GF-D8 (cell line): ENCODE measurements at places on chromosomes 7 and 10.

- DNase-seq: no peak
These were observed 45.0 kb downstream of the SEMA3A start for GRCh38 chr7:84149573-84149972.

DNA sequence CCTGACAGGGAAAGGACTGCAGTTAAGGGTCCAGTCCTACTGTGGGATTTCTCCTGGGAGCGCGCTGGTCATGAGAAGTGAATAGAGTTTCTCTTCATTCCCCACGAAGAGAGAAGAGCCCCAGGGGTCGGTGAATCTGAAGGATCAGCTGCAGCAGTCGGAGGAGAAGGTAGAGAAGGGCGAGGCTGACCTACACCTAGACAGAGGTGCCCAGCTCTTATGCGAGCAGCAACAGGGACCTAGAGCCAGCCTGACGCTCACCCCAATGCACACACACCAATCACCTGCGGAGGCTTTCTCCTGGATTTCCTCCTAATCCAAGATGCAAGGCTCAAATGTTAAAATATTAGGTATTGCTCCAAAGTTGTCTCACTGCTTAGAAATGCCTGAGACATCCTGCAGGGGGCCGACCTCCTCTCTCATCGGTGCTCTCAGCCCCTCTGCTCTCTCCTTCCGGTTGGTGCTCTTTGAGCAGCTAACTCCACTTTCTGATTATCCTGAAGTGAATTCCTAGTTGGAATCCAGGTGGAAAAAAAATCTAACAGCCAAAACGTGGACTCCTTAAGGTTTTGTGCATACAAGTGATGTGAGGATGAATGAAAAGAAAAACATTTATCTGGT, 176.4 kb downstream of the AHR start:
- DNase-seq: no peak

GRCh38 chr7:12968836-12969422, 281.5 kb downstream of the ARL4A start:
- no peak for DNase-seq

DNA sequence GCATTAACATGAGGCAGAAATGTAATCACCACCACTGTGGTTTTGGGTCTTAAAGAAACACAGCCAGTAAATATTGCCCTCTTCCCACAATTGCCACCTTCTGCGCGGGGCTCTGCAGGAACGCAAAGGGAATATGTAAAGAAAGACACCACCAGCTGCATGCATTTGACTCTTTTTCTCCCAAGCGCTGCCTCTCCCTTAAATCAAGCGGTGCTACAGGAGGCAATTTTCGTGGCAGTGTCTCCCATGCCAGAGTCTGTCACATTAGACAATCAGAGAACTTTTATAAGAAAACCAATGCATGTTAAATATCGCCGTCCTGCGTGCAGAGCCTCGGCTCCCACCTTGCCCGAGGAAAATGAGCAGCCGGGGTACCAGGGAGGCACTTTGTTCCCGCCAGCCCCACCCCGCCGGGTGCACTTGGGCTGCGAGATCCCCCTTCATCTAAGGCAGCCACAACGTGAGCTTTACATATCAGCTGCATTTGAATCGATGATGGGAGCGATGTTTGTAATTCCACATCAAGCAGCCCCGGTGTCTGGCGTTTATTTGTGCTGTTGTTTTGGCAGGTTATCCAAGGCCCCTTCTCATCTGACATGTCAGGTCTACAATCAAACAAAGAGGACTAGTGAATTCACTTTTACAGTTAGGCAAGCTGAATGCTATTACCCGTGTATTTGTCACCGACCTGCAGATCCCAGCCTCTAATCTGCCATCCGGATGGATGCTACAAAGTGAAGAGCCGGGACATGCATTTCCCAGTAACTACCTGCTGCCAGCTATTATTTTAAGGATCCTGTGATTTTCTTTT, 72.3 kb upstream of the MGMT start:
- no peak for DNase-seq

DNA sequence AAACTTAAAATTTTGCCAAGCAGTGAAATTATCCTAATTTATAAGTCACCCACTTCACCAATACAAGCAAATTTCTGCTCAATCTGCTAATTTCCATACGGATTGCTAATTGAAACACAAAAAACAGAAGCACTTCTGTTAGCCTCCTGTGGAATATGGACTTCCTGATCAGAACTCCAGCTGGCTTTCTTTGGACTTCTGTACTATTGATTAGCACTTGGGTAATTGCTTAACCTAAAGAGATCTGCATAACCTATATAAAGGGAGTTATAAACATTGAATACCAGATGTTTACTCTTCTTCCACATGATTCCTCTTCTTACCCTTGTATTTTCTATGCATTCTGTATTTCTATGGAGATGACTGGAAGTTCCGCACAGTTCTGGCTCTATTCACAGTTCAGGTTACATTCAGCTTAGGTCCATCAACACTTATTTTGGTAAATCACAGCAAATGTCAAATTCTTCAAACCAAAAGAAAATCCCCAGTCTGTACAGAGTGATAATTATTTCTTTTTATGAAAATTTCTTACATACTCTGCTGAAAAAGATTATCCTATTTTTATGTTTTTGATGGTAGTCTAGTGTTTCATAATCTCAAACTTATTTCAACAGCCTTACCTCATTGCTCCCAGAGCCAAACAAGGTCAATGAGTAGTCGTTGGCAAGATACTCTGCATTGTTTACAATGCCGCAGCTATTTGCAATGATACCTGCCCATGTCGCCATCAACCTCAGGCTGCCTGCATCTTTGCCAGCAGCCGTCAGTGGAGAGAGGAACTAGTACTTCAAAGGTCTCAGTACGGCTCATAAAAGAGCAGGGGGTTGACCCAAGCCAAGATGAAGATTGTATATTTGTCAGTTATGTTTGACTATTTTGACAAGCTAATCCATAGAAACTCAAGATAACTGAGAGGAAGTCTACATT, 225.6 kb downstream of the AHR start:
- no peak for DNase-seq

GRCh38 chr7:30240106-30240800, 44.1 kb upstream of the ZNRF2 start:
- no peak for DNase-seq

DNA sequence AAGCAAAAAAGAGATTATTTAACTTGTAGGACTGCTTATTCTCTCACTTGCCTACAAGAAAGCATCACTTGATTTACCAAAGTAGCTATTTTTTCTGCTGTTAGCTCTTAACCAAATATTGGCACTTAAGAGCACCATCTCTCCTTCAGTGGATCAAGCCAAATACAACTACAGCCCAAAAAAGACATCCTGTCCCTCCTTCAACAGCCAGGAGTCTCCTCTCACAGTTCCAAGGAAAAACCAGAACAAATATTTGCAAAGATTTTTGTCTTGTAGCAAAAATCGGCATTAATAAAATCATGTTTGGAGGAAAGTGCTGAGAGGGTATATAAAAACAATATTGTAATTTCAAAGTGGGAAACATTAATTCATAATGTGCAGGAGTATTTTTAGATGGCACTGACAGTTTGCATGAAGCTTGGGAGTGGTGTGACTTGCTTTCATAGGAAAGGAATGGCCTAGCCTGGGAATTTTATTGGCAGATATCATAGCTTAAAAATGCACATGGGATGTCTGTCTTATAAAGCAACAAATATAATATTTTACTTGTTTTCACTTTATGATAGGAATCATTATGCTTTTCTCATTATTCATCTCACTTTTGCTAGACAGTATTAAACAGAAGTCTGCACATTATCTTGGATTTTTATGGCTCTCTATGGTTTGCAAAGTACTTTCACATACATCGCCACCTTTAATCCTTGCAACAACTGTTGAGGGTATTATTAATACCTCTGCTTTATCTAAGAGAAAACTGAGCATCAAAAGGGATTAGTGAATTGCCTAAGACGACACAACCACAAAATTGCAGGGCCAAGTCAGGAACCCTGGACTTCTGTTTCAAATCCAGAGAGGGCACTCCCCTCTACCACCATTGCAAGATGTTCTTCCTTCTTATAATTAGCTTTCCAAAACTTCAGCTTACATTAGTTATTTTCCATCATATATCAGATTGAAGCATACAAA, 103.5 kb downstream of the AGMO start:
- DNase-seq: no peak

- no peak for DNase-seq
These were observed 233.4 kb downstream of the ARHGAP12 start for GRCh38 chr10:31694929-31695837.

- no peak for DNase-seq
These were observed 82.4 kb upstream of the CHST15 start for GRCh38 chr10:124175701-124176348.

- DNase-seq: no peak
These were observed 11.2 kb upstream of the SLC13A1 start for GRCh38 chr7:123210986-123211385.

DNA sequence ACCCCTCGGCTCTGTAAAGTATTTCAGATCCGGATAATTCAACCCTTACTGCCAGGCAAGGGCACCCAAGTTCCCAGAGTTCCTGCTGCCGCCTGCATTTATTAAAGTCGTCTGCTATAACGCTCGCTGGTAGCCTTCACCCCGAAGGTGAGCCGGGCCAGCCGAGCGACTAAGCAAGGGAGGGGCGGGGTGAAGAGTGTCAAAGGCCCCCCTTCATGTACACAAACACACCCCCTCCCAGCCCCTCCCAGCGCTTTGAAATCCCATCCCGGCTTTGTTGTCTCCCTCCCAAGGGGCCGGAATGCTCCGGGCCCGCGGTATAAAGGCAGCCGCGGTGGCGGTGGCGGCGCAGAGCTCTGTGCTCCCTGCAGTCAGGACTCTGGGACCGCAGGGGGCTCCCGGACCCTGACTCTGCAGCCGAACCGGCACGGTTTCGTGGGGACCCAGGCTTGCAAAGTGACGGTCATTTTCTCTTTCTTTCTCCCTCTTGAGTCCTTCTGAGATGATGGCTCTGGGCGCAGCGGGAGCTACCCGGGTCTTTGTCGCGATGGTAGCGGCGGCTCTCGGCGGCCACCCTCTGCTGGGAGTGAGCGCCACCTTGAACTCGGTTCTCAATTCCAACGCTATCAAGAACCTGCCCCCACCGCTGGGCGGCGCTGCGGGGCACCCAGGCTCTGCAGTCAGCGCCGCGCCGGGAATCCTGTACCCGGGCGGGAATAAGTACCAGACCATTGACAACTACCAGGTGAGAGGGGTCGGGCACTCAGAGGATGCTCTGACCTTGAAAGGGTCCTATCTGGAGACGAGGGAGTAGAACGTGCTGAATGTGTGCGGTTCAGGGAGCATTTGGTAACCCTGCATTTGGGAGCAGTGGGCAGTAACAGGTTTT, at the start of gene DKK1:
TSS of gene DKK1 (plus strand) at position 349 of the 889 bp plus-strand sequence. CDS start at position 503, 154 bp downstream.
- no peak for DNase-seq

DNA sequence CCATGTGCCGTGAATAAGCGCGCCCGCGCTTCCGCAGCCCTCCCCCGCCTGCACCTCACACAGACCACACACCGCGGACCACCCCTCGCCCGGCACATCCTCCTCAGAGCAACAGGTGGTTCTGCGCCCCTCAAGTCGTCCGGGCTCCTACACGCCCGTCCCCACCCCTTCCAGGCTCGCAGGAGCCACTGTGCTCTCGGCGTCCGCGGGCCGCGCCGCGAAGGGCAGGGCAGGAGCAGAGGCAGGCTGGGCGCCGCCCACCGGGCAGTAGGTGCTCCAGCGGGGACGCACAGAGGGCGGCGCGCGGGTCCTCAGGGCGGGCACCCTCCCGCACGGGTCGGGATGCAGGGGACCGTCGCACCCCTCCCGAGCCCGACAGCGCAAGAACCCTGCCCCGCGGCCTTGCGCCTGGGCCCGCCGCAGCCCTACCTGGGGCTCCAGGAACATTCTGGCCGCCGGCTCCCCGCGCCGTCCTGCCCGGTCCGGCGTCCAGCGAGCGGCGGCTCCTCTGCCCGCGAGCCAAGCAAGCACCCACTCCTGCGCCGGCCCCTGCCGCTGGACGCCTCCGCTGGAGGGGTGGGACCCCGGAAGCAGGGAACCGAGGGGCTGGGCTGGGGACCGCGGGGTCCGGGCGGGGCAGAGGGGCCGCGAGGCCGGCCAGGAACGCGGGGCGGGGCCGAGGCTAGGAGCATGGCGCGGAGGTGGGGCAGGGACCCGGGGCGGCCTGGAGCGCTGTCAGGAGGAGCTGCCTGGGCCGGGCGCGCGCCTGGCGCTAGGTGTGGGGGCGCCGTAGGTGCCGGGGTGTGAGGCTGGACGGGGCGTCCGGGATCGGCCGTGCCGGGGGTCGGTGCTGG, 37.4 kb downstream of the RASGEF1A start:
- no peak for DNase-seq

DNA sequence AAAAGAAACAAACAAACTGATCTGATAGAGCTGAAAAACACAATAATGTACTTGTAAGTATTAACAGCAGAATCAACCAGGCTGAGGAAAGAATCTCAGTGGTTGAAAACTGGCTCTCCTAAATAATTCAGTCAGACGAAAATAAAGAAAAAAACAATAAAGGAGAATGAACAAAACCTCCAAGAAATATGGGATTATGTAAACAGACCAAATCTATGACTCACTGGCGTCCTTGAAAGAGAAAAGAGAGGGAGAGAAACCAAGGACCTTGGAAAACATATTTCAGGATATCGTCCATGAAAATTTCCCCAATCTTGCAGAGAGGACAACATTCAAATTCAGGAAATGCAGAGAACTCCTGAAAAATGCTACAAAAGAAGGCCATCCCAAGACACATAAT, 62.9 kb downstream of the FBXL13 start:
- DNase-seq: no peak

GRCh38 chr7:99143521-99143852, 421 bp downstream of the SMURF1 start:
- no peak for DNase-seq

GRCh38 chr10:87864496-87865059, 1.2 kb downstream of the PTEN start:
- DNase-seq: no peak

DNA sequence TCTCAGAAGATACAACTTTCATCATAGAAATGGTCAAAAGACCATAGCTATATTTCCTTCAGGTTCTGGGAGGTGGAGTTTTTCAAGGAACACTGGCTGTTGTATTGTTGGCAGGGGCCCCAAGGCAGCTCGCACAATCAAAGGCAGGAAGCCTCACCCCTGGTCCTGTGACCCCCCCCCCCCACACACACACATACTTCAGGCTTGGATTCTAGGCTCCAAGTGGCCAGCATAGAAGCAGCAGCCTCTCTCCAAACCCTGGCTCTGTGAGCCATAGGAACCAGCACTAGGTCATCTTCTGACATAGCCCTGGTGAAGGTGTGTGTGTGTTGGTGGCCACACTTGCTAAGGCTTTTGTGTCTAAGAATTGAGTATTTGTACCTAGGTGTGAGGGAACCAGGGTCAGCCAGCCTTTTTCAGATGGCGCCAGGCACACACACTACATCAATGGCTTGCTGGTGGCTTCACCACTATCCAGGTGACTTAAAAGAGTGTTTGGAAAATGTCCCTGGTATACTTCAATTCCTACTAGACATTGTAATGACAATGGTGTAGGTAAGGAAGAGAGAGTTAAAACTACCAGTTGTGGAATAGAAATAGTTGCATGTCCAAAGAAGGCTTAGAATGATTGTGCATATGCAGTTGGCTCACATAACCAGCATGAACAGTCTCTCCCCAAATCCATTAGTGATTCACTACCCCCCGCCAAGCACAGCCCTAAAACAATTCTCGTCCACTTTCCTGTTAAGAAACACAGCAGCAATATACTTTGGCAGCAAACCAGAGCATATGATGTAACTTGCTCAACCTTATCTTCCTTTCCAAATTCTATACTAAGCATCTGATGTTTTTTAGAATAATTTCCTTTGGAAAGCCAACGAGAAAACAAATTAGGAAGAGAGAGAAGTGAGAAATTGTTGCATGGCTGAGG, 91.3 kb downstream of the AVL9 start:
- DNase-seq: peak; percentile 79
